ENCODE measurements at places on chromosomes 16 and 17.

DNA sequence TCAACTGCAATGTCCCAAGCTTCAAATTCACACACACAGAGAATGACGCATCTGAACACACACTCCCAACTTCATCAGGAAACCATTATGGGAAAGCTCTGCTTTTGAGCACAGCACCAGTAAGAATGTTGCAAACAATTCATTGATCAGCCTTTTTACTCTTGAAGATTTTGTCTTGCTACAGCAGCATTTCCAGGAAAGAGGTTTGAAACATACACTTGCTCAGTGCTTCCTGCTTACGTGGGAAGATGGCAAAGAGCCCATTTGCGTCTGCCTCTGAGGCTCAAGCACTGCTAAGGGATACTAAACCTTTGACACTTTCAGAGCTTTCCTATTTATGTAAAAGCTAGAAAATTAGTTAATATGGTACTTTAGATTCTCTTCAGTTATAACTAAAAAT lies 77.2 kb upstream of the MON1B start:
- no peak for DNase-seq

GRCh38 chr17:34117811-34118210 lies 137.3 kb upstream of the CCL2 start:
- no peak for DNase-seq

DNA sequence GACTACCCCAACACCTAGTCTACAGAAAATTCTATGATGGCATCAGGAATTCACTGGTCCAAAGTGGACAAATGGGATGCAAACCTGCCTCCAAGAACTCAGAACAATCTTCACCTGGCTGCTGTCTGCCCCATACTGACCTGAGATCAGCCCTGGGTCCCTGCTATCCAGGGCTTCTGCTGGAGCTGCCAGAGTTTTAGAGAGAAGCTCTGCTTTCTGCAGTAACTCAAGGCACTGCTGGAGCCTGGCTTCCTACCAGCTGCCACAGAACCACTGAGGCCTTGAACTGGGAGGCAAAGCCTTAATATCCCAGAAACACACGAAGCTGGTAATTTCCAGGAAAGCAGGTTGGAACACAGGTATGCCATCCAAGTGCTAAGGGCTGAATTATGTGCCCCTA lies 7.5 kb downstream of the TMEM170A start:
- DNase-seq: no peak

DNA sequence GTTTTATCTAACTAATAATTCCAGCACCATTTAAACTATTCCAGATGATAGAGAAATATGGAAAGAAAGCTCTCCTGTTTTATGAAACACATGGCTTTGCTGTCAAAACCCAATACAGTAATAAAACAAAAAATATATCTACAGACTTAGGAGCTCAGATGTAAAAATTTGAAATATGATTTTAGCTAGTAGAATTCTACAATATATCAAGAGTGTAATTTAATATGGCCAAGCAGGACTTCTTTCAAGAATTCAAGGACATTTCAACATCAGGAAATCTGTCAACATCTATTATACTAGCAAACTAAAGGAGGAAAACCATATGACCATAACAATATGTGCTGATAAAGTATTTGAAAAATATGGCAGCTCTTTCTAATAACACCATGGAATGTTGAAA lies 57.5 kb downstream of the CCDC182 start:
- no peak for DNase-seq

DNA sequence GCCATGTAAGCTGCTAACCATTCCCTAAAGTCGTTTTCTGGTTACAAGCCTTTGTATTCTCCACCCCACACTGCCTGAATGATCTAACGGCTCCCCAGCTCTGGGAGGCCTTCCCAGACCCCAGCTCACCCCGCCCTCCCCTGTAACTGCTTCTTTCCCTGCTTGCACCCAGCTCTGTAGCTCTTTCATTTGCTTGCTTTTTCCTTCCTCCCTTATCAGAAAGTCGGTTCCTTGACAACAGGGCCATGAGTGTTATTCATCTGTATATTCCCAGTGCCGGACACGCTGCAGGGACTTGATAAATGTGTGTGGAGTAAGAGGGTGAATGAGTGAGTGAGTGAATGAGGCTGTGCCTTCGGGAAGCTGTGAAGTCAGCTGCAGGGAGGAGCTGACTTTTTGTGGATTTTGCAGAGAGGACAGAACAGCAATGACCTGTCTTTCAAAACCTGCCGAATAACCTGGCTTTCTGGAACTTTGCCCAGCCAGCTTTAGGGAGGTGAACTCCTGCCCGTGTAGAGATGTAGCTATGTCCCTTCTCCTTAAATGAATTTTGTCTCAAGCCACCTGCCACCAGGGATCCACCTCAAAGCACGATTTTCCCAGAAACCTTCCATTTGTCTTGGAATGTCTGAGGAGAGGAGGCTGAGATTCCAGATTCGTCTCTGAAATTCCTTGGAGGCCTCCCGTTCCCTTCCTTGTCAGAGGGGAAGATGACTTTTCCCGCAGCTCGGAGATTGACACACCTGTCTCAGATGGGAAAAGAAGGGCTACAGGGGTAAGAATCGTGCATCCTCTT lies 20.0 kb upstream of the CACNG4 start:
- no peak for DNase-seq

GRCh38 chr17:76888661-76889060 lies 20.5 kb downstream of the MGAT5B start:
- DNase-seq: no peak

DNA sequence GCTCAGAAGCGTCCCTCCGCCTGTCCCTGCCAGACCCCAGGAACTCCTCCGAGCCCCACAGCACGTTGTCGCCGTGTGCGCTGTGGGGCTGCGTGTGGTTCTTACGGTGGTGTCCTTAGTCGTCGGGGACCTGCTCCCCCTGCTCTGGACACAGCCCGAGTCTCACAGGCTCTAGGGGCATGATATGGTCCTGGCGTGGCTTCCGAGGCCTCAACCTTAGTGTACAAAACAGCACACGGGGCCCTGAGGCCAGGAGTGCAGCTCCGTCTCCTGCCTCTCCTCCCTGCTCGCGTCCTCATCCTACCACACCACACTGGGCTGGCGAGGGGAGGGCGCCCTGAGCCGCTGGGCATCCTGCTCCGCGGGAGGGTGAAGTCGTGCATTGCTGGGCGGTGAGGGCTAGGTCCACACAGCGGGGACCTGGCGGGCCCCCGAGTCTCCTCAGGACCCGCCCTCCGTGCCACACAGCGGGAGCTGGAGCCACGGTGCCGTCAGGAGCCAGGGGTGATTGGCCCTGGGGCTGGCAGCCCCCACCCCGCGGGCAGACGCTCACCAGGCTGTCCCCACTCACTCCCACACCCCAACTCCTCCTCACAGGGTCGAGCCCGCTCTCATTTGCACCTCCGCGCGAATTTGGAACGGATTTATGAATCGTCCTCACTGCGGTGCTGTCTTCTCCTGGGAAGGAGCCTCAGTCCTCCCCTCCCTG lies 1.2 kb upstream of the MAFG start:
- no peak for DNase-seq

DNA sequence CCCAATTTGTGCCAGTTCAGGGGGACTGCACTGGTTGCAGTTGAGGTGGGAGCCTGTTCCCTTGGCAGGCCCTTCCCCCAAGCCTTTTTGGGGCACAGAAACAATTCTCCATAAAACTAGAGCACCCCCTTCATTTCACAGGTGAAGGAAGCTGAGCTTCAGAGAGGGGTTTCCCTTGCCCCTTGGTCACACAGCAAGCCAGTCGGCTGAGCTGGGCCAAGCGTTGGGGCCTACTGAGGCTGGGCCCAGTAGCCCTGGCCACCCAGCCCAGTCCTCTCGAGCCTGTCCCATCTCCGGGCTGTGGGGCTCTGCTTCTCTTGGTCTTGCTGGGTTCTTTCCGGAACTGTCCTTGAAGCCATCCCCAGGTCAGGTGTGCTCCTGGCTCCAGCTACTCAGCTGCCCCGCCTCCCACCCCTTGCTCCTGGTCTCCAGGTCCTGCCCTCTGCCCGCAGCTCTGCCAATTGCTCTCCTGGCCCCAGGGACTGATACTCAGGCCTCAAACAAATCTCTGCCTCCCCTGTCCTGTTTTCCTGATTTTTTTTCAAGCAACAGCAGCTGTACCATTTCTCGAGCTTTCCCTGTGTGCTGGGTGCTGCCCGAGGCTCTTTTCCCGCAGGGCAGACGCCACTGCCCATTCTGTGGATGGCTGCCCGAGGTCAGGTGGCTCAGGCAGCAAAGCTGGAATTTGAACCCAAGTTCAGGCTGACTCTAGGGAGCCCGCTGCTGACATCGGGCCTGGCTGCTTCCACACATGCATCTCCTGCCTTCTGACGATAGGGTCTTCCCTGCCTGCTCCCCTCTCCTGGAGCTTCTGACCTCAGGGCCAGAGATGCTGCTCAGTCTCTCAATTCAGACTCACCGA lies 87.4 kb upstream of the NKD1 start:
- no peak for DNase-seq

- peak; percentile 43 for DNase-seq
These were observed 837 bp upstream of the PRDM7 start for GRCh38 chr16:90077757-90078578.

- DNase-seq: no peak
These were observed 107.2 kb upstream of the TMEM97 start for GRCh38 chr17:28211811-28212210.

DNA sequence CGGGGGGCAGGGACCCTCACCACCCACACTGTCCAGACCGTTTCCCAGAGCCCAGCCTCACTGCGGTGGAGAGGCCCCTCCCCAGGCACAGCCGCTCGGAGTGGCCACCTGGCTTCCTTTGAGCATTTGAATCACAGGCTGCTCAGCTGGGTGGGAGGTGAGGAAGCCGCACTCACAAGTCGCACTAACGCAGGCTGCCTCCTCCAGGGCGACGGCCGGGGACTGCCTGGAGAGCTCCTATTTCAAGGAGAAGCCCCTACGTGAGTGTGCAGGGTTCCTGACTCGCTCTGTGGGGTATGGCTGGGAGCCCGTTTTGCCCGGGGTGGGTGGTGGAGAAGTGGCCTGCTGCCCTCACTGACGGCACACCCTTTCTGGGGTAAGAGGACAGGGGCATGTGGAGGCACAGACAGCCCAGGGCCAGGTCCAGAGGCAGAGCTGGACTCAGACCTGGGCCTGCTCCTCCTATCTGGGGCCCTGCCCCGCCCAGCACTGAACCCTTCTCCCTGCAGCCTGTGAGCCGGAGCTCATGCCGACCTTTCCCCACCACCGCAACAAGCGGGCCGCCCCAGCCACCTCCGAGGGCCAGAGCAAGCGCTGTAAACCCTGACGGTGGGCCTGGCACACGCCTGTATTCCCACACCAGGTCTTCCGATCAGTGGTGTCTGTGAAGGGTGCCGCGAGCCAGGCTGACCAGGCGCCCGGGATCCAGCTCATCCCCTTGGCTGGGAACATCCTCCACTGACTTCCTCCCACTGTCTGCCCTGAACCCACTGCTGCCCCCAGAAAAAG lies 6.2 kb downstream of the SPATA2L start:
- DNase-seq: no peak

DNA sequence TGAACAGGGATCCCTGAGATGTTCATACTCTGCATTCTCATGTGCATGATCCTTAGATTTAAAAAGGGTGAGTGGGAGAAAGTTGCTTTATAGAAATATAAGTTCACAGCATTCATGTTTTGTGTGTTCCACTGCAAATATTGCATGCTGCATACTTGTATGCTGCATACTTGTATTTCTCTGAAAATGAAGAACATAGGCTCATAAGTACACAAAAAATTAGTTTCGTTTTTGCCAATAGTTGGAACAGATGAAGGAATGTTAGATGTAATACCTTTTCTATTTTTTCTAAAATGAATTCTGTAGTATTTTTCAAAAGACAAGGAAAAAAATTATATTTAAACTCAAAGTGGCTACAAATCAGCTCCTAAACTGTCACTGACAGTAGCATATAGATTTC lies 79.0 kb downstream of the NFAT5 start:
- DNase-seq: no peak

- no peak for DNase-seq
These were observed 98.7 kb upstream of the ZNF750 start for GRCh38 chr17:82938486-82938872.

DNA sequence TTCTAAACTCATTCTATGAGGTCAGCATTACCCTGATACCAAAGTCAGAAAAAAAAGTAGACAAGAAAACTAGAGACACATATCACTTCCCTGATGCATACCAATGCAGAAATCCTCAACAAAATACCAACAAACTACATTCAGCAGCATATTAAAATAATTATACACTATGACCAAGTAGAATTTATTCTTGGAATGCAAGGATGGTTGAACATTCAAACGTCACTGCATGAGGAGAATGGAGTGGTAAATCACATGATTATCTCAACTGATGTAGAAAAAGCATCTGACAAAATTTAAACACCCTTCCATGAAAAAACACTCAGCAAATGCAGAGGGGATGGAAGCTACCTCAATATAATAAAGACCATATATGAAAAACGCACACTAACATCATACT lies 155.0 kb upstream of the KCNJ18 start:
- DNase-seq: no peak

DNA sequence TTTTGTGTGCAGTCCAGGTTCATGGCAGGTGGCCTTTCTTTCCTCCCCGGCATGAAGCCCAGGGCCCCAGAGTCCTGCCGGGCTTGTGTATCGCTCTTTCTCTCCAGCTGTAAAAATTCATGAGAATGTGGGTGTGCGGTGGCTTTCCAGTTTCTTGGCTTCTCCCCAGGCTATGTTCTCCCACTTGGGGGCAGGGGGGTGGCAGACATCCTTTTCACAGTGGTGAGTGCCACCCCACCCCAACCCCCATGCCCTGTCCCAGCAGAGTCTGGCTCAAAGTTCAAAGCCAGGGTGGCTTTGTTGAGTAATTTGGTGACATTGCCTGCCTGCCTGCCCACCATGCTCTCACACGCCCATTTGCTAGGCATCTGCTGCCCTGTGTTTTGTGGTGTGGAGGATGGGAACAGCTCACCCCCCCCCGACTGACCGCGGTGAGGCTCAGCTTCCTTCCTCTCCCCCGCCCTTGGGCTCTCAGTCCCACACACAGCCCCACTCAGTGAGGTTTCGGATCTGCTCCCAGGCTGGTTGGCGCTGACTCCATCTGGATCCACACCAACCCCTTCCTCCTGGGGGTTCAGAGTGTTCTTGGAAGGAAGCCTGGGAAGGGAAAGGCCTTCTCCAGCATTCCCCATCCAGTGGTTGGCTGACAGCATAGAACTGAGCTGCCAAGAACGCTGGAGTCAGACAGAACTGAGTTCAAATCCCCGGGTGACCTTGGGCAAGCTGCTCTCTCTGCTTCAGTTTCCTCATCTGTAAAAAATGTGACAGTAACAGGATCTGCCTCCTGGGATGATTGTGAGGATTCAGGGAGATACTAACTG lies 36.0 kb downstream of the CHD9 start:
- DNase-seq: peak; percentile 36

- DNase-seq: no peak
These were observed 13.8 kb downstream of the HEATR3 start for GRCh38 chr16:50079397-50080140.

DNA sequence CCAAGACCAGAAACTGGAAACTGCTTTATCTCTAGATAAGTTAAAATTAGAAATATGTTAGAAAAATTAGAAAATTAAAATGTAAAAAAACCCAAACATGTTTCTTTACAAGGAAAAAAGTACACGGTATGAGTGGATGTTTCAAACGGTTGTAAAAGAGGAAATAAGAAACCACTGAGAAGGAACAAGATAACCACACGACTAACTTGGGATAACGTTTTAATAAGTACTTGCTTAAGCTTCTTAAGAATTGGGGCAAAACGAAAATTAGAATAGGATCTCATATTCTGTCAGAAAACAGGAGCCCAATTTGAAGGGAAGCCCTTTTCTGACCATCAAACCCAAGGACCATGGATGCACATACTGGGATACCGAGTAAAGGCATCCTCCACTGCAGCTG lies 31.0 kb downstream of the MBTPS1 start:
- peak; percentile 57 for DNase-seq

- DNase-seq: no peak
These were observed 642.7 kb downstream of the HS3ST4 start for GRCh38 chr16:26334218-26335111.

Measured in germinal center (tissue), 1 donor.